Activated T-cell treated with anti-CD3 and anti-CD28 coated beads, Interleukin-2, amount 50 U/mL, for 48 hours (primary cell): ENCODE measurements at places on chromosomes 13 and 19.

DNA sequence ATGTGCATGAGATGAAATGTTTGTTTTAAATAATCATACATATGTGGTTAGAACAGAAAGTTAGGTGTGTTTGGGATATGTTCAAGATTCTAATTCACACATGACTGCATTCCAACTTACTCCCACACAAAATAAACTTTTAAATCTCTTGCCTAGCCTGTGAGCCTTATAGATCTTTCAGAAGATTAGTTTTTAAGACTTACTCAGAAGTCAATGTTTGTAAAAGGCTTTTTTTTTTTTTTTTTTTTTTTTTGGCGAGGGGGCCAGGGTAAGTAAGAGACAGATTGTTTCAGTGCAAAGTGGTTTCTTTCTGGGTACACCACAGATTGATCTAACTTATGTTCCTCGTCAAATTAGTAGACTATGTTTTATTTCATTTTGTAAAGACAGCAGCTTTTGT, 39.1 kb downstream of the GPR180 start:
- DNase-seq = no peak

- DNase-seq = peak; percentile 46
Observed at GRCh38 chr13:36919833-36920615, at the start of gene SMAD9. SMAD9 (minus strand) TSS chr13:36920238; CDS start chr13:36879689, 40,549 bp downstream.

- no peak for DNase-seq
Observed at GRCh38 chr13:41802043-41802683, 158.7 kb downstream of the VWA8 start.

GRCh38 chr13:44451126-44451525, 77.5 kb downstream of the SERP2 start:
- DNase-seq = no peak

- DNase-seq = no peak
Observed at GRCh38 chr19:42293540-42293939, 8.4 kb upstream of the PRR19 start.

DNA sequence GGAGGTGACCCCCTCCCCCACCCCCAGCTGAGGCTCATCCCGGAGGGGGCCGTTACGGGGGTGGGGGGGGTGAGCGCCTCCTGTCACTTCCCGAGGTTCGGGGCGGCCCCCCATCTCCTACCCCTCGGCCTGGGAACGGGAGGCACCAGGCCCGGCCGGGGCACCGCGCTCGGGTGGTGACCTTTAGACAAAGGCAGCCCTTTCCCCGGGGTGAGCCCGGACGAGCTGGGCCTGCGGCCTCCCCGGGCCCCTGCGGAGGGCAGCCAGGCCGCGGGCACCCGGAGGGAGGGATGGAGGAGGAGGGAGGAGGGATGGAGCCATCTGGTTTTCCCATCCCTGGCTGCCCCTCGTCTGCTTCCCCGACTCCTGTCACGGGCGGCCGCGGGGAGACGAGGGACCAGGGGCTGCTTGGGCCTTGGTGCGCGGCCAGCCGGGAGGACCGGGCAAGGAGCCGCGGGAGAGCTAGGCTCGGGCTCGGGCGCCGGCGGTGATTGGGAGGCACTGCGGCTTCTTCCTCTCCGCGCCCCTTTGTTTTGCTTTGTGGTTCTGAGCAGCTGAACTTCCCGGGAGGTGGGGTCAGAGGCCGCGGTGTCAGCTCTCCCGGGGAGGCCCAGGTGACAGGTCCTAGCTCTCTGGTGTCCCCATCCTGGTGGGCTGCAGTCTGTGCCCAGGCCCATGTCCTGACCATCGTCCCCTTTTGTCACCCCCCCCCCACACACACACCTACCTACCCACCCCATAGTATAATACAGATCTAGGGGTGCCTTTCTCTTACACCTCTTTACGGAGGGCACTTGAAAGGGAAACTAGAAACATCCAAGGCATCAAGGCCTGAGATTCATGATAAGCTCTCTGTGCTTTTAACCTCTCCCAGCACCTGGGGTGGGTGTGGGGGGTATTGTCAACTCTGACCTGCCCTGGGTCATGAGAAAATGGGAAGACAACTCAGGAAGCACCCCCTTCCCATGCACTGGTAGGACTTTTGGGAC, 1.3 kb downstream of the BICRA start:
- DNase-seq = peak; percentile 67

DNA sequence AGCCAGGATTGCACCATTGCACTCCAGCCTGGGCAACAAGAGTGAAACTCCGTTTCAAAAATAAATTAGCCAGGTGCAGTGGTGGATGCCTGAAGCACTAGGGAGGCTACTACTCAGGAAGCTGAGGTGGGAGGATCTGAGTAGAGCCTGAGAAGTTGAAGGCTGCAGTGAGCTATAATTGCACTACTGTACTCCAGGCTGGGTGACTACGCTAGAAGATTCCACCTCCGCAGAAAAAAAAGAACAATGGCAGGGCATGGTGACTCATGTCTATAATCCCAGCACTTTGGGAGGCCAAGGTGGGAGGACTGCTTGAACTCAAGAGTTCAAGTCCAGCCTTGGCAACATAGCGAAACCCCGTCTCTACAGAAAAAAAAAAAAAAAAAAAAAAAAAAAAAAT, 20.5 kb downstream of the HAUS8 start:
- no peak for DNase-seq

- DNase-seq = no peak
Observed at GRCh38 chr19:17512574-17512939, 1.1 kb downstream of the PGLS start.

- DNase-seq = no peak
Observed at GRCh38 chr19:24098359-24098758, 11.4 kb downstream of the ZNF254 start.

DNA sequence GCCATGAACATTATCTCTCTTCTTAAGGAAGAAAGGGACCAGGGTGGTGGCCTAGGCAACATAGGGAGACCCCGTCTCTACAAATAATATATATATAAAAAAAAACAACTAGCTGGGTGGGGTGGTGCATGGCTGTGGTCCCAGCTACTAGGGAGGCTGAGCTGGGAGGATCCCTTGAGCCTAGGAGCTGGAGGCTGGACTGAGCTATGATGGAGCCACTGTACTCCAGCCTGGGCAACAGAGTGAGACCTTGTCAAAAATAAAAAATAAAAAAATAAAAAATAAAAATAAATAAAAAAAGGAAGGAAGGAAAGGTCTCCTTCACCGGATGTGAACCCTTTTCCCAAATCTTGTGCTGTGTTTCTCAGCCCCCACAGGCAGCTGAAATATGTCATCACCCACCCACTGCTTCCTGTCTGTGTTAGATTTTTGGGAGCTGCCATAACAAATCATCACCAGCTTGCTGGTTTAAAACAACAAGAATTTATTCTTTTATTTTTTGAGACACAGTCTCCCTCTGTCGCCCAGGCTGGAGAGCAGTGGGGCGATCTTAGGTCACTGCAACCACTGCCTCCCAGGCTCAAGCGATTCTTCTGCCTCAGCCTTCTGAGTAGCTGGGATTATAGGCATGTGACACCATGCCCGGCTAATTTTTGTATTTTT, 9.5 kb upstream of the TSPAN16 start:
- no peak for DNase-seq

GRCh38 chr13:81406639-81407292, 1065.8 kb upstream of the SPRY2 start:
- no peak for DNase-seq

DNA sequence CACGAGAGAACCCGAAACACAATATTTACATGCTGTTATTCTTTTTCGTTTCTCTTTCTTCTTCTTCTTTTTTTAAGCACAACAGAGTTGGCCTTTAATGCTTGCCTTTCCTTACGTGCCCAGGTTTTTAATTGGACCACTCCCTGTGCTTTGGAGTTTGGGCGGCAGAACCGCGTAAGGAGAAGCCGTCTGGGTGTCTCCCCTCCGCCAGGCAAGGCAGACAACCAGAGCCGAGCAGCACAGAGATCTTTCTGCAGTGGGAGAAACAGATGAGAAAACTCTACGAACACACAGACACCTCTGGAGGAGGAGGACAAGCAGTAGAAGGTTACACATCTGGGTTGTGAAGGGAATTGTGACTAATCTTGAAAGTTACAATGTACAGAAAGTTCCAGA, 150.0 kb upstream of the UBL3 start:
- no peak for DNase-seq

DNA sequence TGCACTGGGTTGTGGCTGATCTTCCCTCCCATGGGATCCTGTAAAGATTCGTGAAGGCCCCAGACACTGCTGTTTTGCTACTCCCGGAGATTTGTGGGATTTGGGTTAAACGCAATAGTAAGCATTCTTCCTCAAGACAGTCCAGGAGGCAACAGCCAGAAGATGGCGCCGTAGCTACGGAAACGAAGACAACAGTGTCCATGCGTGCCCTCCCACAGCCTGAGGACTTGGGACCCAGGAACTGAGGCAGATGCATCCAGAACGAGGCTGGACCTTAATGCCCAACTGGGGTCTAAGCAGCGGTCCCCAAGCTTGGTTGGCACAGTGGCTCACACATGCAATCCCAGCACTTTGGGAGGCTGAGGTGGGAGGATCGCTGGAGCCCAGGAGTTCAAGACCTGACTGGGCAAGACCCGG, 57.6 kb upstream of the ZNF507 start:
- DNase-seq = peak; percentile 42

DNA sequence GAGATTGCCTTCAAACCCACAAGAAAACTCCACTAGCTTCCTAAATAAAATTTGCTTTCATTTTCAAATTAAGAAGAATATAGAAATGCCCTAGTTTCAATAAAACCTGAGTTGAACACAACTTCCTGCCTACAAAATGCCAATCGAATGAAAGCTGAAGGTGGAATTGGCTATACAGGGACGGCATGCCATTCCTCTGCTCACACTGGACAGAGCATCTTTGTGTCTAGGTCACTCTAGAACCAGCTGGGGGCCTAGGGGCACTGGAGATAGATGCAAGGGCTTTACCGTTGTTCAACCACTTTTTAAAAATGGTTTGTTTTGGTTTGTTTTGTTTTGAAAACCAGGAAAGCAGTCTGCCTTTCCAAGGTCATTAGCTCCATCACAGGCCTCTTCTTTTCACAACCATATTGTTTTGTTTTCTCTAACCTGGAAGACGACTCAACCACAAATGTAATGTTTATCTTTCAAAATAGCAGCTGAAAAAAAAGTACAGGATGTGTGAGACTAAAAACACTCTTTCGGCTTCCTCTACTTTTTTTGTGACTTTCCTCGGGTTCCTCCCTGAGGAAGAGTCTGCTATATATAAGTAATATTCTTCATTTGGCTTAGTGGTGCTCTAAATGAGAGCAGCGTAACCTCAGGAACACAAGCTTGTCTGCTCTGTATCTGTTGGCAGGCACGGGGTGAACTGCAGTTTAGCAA, 11.9 kb upstream of the ITM2B start:
- DNase-seq = no peak

DNA sequence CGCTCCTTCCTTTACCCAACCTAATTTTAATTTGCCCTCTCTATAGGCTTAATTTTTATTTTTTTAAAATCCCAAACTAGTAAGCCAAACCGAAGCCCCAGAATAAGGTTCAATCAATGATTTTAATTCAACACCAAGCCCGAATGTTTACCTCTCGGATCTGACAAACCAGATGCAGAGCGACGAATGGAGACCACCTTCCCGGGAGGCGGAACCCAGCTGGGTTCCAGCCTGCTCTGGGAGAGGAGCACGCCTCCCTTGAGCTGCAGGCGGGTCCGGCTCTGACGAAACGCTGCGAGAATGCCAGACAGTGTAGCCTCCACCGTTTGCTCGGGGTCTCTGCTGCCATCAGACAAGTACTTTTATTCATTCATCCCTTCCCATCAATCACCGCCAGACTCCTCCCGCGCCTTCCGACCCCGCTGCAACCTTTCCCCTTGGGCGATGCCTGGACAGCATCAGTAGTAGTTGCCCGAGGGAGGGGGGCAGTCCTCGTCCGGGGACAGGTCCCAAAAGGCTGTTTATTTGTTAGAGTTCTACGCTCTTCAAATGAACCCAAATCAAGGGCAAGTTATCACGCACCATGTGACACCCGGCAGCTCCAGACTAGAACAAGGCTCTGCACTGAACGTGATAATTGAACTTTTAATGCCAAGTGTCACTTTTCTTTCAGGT, 752 bp upstream of the EDNRB start:
- DNase-seq = peak; percentile 15

DNA sequence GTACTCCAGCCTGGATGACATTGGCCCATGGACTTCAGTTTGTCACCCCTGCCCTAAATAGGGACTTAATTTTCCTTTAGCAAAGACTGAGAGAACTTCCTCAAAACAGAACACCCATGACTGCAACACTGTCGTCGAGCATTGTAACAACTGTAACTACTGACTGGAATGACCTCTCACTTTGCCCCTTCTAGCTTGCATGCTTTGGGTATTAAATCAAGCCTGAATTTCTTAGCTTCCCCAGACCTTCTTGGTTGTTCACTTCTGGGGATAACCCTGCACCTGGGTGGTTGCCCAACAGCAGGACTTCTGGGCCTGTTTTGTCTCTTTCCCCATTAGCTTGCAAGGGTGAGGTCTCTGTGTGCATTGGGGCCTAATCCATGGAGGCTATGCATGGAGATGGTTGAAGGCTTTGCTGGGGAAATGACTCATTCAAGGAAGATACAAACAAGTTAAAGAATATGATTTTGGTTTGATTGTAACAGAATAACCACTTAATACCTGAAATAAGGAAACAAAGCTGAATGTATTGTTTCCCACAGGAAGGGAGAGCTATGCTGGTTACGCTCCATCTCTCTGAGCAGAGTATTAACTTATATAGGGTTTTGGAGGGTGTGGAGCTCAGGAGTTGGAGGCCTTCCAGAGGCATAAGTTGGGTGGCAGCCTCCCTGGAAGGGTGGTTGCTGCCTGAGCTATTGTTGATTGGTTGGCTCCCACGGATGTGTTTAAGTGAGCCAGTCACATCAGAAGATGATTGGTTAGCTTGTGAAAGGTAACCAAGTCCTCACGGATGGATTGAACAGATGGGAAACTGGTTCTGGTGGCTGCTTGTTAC, 34.7 kb upstream of the UBAC2 start:
- no peak for DNase-seq

DNA sequence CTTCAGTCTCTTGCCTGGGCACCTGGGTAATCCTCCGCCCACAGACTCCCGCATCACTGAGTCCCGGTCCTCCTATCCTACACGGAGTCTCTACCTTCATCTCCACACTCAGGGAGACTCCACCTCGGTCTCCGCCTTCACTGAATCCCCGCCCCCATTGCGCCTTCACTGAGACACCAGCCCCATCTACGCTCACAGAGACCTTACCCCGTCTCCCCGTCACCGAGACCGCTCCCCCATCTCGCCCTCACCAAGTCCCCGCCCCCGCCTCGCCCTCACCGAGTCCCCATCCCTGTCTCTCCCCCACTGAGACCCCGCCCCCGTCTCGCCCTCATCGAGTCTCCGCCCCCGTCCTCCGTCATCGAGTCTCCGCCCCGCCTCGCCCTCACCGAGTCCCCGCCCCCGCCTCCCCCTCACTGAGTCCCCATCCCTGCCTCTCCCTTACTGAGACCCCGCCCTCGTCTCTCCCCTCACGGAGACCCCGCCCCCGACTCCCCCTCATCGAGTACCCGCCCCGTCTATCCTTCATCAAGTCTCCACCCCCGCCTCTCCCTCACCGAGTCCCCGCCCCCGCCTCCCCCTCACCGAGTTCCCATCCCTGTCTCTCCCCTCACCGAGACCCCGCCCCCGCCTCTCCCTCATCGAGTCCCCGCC, 23.1 kb upstream of the ZNF846 start:
- peak; percentile 92 for DNase-seq

DNA sequence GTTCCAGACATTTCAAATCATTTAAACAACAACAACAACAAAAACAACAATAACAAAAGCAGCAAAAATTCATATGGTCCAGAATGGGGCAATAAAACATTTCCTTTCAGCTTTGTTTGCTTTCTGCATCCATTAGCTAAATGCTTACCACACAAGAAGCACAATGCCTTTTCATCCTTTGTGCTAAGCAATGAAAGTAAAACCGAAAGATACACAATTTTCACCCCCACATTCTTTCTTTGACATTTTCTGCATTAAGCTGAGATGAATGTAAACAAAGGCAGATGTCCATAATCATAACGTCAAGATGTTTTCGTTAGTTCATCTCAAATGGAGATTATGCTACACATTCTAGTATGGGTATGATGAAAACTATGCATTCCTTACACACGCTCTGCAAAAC, 568.5 kb downstream of the SLITRK6 start:
- DNase-seq = no peak
